ENCODE measurements at places on chromosomes 7 and 10. TPM values are rescaled to one million over a fixed set of nuclear protein-coding genes. Genes with fewer than 3 reads are reported as not detected.

Gene GIMAP4
- 39.9 TPM for total RNA-seq

Gene TAS2R4
- 1.0 TPM for total RNA-seq

Gene SMARCD3
- 56.3 TPM for total RNA-seq

Gene HNRNPF
- total RNA-seq, result 184 TPM

Gene PLCE1
- 3.5 TPM for total RNA-seq

Gene HACD1
- total RNA-seq, result 17.0 TPM

Gene ZNF467
- 31.1 TPM for total RNA-seq

Gene MAT1A
- total RNA-seq, result 0.98 TPM

DNA sequence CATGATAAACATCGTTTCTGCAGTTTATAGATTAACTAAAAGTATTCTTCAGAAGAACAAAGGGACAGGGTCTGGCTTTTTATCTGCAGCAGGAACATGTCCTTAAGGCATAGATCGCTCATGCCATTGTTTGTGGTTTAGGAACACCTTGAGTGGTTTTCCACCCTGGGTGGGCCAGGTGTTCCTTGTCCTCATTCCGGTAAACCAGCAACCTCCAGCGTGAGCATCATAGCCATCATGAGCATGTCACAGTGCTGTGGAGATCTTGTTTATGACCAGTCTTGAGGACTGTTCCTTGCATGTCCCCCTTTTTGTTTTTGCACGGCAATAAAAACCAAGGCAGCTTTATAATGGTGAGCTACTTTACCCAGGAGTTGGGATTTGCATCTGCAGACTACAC lies 33.9 kb downstream of the STOX1 start:
- no peak for DNase-seq

- DNase-seq, result no peak
These were observed 8.5 kb upstream of the AKR1D1 start for GRCh38 chr7:138067774-138068173.

- no peak for DNase-seq
These were observed 145.3 kb upstream of the NAMPT start for GRCh38 chr7:106430103-106430502.

GRCh38 chr7:130218806-130219620 lies 11.4 kb downstream of the SSMEM1 start:
- no peak for DNase-seq

DNA sequence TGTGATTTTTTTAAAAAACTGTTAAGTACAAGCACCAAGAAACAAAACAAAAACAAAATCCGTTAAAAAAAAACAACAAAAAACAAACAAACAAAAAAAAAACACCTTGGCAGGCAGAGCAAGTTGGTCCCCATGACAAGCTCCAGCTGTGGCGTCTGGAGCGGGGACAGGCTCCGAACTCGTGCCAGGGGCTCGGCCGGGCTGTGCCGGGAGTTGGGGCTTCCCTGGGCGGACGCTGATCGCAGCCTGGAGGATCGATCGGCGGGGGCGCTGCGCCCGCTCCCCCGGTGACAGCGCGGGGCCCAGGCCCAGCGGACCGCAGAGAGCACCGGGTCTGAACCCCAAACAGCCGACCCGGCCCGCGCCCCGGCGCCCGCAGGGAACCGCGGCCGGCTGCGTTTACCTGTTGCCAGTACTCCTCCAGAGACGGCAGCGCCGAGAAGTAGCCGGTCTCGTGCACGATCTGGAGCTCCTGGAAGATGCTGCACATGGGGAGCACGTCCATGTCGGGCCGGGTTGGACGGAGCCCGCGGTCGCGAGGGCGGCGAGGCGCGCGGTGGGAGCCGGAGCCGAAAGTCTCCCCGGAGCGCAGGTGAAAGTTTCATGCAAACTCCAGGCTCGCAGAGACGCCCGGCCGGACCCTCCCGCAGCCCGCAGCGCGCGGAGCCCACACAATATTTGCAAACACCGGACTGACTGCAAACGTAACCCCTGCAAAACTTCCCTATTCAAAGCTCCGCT lies at the start of gene KLF6:
KLF6 (minus strand) TSS at position 700 of the 741 bp plus-strand sequence; CDS start at position 505, 195 bp downstream.
- DNase-seq, result no peak

GRCh38 chr10:33153251-33153967 lies 181.1 kb downstream of the NRP1 start:
- no peak for DNase-seq
